ENCODE measurements at places on chromosomes 5 and 9.

- DNase-seq: no peak
Observed at GRCh38 chr5:68214482-68215207, 911 bp upstream of the PIK3R1 start.

DNA sequence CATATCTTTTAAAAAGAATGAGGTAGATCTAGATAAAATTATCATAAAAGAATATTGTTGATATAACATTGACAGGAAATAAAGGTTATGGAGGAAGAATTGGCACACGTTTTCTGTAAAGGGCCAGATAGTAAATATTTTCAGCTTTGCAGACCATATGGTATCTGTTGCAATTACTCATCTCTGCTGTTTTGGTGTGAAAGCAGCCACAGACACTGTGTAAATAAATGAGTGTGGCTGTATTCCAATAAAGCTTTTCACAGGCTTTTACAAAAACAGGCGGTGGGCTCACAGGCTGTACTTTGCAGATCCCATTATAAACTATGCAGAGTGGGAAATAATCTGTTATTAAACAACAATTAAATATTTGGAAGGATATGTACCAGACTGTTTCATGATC lies 87.4 kb downstream of the SGCD start:
- DNase-seq: no peak

DNA sequence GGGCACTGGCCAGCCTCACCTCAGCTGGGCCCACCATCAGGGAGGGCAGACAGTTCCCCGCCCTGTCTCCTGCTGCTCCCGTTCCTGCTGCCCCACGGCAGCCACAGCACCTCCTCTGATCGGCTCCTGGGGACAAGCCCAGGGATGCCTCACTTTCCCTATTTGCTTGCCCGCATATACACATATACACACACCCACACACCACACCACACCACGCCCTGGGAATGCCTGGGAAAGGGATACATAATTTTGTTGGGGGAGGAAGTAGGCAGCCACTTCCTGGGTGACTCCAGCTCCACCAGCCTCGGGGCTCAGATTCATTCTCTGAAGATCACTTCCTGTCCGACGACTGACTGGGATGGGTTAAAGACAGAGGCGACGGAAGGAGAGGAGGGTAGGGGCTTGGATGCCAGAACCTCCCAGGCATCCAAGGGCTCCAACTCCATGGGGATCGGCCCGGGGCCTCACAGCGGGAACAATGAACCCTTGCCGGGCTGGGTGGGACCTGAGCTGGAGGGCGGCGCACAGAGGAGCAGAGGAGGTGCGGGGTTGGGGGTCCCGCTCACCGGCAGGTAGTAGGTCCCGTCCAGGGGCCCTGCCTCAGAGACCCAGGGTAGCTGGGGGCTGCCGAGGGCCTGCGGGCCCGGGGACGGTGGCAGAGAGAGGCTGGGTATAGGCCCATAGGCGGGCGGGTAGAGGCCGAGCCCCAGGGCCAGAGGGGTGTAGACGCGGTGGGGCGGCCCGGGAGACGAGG lies 2.0 kb upstream of the MZB1 start:
- DNase-seq: peak; percentile 16

GRCh38 chr5:135272311-135272805 lies 126.7 kb downstream of the MACROH2A1 start:
- no peak for DNase-seq

GRCh38 chr5:31963358-31964006 lies 210.6 kb downstream of the GOLPH3 start:
- DNase-seq: no peak

GRCh38 chr9:84852617-84853301 lies 183.2 kb downstream of the NTRK2 start:
- DNase-seq: no peak

DNA sequence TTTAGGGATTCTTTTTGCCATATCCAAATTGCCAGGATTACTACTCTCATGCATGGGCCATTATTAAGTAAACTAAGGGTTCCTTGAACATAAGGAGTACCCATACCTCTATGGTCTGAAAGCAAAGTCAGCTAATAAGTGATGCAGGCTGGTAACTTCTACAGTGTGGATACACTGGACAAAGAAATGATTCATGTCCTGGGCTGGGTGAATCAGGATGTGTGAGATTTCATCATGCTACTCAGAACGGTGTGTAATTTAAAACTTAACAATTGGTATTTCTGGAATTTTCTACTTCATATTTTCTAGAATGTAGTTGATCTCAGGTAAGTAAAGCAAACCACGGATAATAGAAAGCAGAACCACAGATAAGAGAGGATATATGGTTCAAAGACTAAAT lies 428.8 kb downstream of the CHSY3 start:
- no peak for DNase-seq

DNA sequence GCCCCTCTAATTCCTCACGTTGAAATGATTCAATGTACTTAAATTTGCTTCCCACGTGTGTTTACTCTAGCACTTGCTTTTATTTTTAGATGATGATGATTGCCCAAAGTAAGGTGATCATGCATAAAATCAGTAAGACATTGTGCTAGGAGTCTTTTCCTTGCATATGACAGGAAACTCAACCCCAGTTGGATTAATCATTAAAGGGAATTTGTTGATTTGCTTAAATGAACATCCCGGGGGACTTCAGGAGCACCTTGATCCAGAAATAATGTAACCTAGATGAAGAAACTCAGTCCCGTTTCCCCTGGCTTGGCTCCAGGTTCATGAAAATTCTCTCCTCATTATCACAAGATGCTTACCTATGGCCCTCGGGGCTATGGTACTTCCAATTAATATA lies 106.1 kb upstream of the STC2 start:
- DNase-seq: no peak

GRCh38 chr5:132751444-132751843 lies 4.2 kb downstream of the CCNI2 start:
- DNase-seq: no peak

DNA sequence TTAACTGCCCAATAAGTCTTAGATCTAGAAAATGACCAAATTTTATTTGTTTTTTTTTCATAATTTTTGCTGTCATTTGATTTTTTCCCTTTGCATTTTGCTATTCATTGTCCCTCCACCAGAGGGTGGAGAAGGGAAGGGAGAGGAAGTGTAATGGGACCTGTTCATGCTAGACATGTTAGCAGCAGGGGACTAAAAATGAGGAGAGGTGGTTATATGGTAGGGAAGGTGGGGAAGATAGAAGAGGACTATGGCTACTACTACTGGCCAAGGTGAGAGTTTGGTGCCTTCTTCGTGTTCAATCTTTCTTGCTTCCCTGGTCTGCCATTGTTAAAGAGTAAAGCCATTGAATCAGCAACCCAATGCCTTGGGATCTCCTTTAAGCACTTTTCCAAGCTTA lies 6.4 kb downstream of the GRIA1 start:
- no peak for DNase-seq

DNA sequence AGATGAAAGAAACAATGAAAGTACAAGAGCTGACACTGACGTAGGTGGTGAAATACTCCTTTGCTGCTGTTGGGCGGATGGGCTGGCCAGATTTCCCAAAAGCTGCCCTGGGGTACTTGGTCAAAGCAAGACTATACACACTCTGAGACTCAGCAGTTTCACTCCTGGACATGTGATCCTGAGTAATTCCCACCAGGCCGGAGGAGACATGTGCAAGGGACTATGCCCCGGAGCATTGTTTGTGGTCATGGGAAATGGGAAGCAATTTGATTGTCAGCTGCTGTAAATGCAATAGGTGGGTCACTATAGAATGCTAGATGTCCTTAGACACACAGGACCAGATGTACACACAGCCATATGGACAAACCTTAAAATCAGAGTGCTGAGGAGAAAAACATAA lies 116.1 kb downstream of the DCP2 start:
- DNase-seq: no peak

DNA sequence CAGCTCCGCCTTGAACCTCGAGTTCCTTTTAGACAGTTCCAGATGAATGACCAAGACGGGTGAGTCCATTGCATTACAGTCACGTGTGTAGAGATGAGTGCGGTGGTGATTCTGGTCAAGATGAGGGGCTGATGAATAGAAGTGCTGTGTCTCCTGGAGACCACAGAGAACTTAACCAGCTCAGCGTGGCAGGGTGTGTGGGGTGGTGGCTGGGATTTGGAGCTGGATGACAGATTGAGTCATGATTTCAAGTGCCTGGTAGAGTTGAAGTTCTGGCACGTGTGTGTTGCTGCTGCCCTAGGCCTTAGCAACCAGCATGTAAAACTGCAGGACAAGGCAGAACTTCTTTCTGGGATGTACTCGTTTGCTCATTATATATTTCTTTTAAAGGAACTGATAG lies 53.3 kb downstream of the PRRC2B start:
- DNase-seq: no peak

DNA sequence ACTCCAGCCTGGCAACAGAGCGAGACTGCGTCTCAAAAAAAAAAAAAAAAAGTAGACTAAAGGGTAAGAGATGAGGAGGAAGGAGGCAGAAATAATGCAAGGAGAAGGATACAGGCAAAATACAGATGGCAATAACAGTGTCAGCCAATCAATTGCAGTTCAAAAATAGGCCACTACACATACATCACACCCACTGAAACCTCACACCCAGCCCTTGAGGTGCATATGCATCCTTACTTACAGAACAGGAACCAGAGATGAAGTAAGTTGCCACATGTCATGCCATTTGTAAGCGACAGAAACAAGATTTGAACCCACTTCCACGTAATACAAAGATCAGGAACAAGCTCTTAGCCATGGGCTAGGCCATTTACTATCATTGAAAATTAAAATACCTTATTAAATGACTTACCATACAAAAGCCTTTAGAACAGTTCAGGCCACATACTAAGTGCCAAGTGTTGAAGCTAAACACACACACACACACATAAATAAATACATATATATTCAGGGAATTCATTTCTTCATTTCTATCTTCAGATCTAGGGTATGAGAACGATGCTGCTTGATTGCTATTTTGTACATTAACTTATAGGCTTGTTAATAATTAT lies 98.4 kb downstream of the FNBP1 start:
- DNase-seq: no peak

- DNase-seq: no peak
Observed at GRCh38 chr5:170638454-170639220, 134.8 kb downstream of the KCNIP1 start.

- DNase-seq: no peak
Observed at GRCh38 chr5:124912638-124913328, 166.3 kb upstream of the ZNF608 start.

DNA sequence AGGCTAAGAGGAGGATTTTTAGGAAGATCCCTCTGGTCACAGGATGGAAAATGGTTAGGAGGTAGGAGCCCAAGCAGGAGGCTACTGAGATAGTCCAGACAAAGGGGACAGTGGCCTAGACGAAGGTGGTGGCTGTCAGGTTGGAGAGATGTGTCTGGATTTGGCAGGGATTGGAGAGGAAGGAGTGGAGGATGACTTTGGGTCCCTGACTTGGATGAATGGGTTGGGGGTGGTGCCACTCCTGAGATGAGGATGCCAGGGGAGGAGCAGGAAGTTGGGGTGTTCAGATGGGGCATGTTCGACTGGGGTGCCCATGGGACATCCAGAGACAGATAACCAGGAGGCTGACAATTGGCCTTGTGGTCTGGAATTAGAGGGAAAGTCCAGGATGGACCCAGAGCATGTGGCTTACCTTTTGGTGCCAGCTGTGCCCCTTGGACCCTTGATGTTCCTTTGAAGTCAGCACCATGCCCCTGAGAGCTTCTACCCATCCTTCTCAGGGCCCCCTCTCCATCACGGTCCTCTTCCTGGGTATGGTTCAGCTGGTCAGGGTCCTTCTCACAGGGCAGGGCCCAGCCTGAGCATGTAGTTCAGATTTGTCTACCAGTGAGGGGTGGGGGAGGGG lies 15.1 kb upstream of the IGFBPL1 start:
- no peak for DNase-seq

GRCh38 chr5:148397968-148398595 lies 14.3 kb downstream of the FBXO38 start:
- no peak for DNase-seq
